ENCODE measurements at places on chromosomes 7 and 10.

DNA sequence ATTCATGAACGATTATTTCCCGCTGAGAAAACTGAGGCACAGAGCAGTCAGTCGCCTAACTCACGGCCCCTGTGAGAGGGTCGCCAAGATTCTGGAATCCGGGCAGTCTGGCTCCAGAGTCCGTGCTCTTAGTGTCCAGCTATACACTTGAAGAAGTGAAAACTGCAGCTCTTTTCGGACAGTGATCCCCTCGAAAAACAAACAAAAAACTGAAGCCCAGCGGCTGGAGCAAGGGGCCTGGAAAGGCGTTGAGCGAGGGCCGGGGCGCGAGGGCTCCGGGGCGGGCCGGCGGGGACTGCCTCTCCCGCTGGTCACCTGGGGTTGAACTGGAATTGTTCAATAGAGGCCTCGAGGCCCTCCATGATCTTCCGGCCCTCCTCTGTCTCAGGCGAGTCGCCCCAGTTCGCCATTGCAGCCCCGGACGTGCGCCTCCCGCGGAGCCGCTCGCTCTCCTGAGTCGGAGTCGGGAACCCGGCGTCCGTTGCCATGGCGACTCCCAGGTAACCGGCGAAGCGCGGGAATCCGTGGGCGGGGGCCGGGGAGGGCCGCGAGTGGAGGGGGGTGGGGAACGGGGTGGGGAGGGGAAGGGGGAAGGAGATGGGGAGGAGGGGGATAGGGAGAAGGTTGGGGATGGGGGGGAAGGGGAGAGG is 881 bp downstream of the C10orf67 start:
- peak; percentile 24 for ATAC-seq

DNA sequence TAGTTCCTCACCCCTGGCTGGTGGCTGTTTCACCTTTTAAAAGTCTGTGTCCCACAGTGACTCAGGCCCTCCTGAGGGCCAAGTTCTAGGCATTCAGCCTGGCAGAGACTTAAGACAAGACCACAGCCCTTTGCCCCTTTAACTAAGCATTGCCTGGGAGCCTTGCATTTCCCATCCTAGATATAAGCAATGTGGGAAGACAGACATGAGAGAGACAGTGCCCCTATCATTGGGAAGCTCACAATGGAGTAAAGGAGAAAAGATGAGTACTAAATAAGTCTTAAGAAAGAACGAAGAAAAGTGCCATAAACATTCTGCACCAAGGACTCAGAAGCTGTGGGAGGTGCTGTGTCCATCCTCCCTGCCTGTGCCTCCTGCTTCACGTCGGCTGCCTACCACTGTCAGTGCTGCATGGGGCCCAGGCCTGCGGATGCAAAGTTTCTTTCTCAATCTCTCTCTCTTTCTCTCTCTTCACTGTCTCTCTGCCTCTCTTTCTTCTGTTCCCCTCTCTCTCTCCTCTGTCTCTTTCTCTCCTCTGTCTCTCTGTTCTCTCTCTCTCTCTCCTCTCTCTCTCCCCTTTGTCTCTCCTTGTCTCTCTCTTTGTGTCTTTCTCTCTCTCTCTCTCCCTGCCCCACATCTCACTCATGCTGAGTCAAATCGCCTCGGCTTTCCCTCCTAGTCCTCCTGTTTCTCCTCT is 21.5 kb downstream of the GPRIN2 start:
- ATAC-seq: no peak

DNA sequence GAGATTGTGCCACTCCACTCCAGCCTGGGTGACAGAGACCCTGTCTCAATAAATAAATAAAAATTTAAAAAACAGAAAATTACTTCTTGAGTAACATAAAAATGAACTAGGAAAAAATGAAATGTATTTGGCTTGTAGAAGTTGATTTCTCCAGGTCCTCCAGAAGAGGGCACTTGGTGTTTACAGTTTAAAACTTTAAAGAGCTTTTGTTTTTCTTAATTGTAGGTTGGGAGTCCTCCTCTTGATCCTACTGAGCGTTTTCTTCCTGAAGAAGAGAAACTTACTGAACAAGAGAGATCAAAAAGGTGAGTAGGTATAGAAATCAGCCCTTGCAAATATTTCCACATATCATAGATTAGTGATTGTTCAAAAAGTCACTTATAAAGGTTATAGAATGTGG is 16.2 kb downstream of the KIFBP start:
- ATAC-seq: peak; percentile 41

- peak; percentile 31 for ATAC-seq
Observed at GRCh38 chr7:130490888-130491804, 739 bp upstream of the MEST start.

DNA sequence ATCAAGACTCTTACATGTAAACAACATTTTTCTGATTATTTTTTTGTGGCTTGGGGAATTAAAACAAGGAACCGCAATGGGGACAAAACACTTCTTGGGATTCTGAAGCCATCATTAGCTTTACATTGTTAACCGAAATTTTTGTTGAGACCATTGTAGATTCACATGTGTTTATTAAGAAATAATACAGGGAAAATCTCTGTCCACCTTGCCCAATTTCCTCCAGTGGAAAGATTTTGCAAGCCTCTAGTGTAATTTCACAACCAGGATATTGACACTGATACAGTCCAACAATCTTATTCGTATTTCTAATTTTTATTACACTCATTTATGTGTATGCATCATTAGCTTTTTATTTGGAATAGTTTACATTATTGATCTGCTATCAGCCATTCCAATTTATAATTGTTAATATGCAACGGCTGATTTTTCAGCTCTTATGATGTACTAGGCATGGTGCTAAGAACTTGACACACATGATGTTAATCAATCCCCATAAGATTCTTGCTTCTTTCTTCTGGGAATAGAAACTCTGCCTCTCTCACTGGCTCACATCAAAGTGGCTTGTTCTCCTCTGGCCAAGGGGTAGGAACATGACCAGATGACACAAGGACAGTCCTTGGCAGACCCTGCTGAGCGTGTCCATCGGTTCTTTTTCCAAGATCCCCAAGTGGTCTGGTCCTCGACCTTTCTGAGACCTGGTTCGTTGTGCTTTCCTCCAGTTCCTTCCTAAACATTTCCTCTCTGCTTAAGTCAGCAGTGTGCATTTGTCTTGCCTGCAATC is 137.6 kb downstream of the ADAM12 start:
- ATAC-seq: no peak

DNA sequence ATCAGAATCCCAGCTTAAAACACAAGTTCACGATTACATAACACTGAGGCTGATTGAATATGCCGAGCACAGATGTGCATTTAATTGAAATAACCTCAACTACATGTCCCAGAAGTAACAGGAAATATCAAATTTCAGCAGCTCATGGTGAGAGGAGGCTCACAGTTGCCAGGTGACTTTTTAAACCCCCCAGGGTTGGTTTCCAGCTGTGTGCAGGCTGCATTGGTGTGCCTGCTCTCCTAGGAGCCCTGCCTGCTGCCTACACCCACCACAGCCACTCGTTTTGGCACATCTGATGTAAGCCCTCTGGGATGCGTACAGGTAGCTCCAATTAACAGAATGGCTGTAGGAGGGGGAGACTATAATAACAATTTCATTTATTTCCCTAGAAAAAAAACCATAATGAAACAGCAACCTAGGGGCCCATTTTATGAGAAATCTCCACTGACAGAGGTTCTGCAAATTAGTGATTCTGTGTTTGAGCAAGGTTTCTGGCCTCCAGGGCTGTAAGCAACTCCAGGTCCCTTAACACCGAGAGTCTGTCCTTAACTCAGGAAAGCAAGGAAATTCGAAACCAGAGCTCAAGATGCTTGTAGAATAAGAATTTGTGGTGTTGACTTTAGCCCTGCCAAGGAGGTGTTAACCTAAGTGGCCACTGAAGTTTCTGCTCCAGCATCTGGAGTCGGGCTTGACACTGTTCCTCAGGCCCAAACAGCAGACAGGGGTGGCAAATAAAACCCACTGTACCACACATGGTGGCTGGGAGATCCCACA is 161.9 kb downstream of the BMPER start:
- ATAC-seq: no peak

GRCh38 chr7:28989211-28989980 is 31.3 kb upstream of the TRIL start:
- no peak for ATAC-seq

GRCh38 chr7:34096198-34096651 is 190.9 kb downstream of the BMPER start:
- peak; percentile 46 for ATAC-seq
